Cerebellar nuclear complex (tissue), 1 donor: ENCODE measurements at places on chromosomes 1 and 21.

GRCh38 chr1:161779393-161779792 lies 13.3 kb downstream of the ATF6 start:
- no peak for DNase-seq

GRCh38 chr1:223810586-223810985 lies 35.2 kb downstream of the TP53BP2 start:
- DNase-seq, result no peak

- DNase-seq, result no peak
These were observed 6.0 kb downstream of the PSMB4 start for GRCh38 chr1:151405187-151405951.

DNA sequence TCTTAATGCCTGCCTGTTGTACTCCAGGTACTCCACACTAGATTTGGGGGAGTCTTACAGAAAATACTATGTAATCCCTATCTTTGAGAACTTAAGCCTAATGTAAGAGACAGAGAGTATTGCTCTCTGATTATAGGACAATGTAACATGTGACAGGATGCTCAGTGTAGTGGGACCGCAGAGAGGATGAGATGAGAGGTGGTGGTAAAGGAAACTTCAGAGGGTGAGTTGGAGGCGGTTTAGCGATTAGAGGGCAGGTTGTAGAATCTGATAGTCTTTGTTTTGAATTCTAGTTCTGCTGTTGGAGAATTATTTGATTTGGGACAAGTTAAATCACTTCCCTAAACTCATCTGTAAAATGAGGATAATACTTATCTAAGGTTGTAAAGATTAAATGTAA lies 5.4 kb downstream of the SOAT1 start:
- DNase-seq, result no peak

DNA sequence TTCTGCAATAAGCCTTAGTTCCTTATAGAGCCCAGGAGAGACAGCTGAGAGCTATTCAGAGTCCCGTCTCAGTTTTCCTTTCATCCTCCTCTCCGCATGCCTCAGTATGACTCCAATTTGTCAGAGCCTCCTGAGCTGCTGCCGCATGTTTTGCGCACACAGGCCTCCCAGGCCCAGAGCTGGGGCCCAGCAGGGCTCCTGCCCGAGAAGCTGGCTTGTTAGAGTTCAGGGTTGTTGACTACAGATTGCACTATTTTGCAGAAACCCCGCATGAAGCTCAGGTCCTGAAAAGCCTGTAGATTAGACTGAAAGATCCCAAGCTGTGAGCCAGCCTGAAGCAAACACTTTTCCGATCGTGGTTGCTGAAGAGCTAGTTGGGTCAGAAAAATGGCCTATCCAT lies 51.5 kb downstream of the IGSF5 start:
- no peak for DNase-seq

DNA sequence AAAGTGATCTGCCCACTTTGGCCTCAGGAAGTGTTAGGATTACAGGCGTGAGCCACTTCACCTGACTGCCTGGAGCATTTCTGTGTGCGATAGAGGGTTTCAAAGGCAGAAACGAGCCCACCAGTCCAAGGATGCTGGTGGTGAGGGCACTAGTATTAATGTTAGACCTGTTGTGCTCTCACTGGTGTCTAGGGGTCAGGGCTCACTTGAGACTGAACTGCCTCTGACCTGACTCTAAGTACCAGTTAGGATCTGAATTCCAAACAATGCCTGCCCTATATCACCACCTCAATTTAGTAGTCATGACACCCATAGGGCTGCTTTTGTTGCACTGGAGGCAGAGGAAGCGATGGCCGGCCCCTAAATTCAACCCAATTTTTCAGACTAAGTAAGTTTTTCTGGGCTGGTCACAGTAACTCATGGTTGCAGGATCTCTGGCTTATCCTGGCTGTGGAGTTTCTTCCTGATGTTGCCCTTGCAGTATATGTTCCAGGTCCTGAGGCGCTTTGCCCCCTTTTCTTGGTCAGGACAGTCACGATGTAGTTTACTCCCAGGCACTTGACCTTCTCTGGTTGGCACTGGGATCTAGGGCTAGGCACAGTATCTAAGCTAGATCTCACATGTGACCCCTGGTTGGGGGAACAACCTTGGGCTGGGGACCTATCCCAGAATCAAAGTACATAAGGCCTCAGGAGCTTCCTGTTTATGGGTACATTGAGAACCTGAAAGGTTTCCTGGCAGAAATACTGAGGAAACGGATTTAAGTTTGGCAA lies 4.5 kb downstream of the CCDC17 start:
- no peak for DNase-seq

GRCh38 chr1:113672491-113672890 lies 86.8 kb downstream of the PHTF1 start:
- no peak for DNase-seq

DNA sequence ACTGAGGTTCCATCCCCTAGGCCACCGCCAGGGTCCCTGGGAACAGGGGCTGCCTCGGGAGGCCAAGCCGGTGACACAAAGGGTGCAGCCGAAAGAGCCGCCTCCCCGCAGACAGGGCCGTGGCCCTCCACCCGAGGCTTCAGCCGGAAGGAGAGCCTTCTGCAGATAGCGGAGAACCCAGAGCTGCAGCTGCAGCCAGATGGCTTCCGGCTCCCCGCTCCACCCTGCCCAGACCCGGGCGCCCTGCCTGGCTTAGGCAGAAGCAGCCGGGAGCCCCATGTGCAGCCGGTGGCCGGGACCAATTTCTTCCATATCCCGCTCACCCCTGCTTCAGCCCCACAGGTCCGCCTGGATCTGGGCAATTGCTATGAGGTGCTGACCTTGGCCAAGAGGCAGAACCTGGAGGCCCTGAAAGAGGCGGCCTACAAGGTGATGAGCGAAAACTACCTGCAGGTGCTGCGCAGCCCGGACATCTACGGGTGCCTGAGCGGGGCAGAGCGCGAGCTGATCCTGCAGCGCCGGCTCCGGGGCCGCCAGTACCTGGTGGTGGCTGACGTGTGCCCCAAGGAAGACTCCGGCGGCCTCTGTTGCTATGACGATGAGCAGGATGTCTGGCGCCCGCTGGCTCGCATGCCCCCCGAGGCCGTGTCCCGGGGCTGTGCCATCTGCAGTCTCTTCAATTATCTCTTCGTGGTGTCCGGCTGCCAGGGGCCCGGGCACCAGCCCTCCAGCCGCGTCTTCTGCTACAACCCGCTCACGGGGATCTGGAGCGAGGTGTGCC lies 1.4 kb downstream of the KLHDC7A start:
- no peak for DNase-seq

DNA sequence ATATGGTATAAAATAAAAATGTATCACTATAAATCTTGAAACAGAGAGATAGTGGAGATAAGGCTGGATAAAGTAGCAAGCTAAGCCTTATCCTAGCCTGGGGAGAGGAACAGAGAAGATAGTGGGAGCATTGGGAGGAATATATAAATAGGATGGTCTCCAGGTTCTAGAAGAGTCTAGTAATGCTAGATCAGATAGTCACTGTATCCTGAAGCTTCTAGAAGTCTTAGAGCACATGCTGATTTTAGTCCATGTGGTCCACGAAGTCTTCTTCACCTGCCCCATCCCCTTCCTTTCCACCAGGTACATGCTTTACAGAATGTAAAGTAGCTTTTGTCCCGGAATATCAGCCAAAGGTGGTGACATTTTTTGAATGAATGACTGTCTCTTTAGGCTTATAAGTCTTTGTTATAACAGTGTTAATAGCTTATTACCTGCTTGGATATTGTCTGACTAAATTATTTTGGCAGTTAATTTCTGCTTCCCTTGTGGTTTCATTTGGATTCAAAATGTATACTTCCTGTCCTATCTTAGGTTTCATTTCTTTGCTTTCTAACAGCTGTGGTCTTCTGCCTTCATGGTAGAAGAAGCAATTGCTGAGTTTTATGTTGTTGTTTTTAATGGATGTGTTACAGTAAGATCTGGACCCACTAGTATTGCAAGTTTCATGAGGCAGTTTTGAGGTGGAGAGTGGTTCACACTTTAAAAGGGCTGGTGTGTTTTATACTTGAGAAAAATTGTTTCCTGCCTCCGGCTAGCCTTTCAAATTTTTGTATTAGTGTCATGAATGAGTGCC lies 5.9 kb downstream of the SMG7 start:
- DNase-seq, result no peak

DNA sequence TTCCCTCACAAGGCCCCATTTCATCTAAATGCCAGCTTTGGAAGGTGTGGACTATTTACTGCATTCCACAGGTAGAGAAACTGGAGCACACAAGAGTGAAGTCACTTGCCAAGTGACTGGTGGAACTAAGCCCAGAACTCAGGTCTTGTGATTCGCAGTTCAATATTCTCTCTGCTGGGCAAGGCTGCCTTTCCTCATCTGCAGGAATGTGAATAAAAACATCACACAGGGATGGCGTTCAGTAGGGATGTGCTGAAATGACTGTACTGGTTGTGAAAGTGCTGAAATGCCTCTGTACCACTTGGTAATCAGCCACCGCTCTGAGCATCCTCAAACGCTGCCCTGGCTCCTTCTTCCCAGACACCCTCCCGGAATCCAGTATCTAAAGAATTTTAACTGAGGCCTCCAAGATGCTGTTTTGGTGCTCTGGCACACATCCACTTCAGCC lies 145.6 kb downstream of the HIVEP3 start:
- DNase-seq, result no peak

GRCh38 chr1:166391279-166392066 lies 224.7 kb upstream of the FAM78B start:
- no peak for DNase-seq

GRCh38 chr1:15141935-15142539 lies 11.5 kb upstream of the TMEM51 start:
- DNase-seq, result peak; percentile 96

DNA sequence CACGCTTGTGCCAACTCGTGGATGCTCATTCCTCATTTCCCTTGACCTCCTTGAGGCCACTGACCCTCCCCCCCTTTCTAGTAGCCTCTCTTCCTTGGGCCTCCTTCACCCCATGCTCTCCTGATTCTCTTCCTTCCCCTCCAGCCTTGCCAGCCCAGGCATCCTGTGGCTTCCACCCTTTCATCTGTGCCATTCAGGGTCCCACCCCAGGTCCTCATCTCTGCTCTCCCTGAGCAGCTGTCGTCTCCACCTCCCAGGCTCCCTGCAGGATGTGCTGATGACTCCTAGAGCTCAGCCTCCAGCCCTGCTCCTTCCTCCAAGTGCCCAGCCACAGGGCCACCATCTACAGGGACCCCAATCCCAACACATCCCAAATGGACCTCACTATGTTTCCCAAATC lies 197.4 kb downstream of the GRIK3 start:
- no peak for DNase-seq
